ENCODE measurements at places on chromosomes 1 and 21. TPM values are rescaled to one million over a fixed set of nuclear protein-coding genes. Genes with fewer than 3 reads are reported as not detected.

KCNT2 gene
- 2.7 TPM for total RNA-seq

LIN28A gene
- total RNA-seq, result not detected

LENEP gene
- not detected for total RNA-seq

INKA2 gene
- total RNA-seq, result 18.9 TPM

SMPDL3B gene
- 2.1 TPM for total RNA-seq

DNA sequence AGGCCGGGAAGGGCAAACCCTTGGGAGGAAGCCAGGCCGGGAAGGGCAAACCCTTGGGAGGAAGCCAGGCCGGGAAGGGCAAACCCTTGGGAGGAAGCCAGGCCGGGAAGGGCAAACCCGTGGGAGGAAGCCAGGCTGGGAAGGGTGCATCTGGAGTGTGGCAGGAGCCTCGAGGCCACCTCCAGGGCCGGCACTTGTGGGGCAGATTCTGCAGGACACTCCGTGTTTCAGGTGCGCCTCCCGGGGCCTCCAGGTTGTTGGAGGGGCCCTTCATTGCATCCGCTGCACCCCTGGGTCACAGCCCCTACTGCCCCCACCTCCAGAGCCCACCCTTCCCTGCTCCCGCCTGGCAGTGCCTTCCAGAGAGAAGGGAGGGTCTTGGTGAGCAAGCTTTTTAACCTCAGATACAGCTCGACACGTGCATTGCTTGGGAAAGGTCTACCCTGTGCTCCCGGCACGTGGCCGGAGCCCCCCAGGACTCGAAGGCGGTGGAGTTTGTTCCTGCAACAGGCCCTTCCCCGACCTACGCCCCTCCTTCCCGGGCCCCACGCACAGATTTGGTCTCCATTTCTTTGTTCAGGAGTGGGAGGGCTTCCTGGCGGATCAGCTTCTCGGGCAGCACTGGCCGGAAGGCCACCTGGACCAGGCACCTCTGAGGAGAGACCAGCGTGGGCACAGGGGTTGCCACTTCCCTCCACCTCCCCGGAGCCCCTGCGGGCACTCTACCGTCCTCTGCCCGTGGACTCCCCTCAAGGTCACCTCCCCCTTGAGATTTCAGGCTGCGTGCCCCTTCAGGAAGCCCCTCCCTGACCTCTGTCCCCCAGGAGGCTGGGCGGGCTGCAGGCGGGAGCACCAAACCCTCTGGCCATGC is 9.4 kb upstream of the TMEM52 start:
- DNase-seq, result peak; percentile 44

- no peak for DNase-seq
These were observed 46.2 kb downstream of the ZNF648 start for GRCh38 chr1:182015360-182015759.

DNA sequence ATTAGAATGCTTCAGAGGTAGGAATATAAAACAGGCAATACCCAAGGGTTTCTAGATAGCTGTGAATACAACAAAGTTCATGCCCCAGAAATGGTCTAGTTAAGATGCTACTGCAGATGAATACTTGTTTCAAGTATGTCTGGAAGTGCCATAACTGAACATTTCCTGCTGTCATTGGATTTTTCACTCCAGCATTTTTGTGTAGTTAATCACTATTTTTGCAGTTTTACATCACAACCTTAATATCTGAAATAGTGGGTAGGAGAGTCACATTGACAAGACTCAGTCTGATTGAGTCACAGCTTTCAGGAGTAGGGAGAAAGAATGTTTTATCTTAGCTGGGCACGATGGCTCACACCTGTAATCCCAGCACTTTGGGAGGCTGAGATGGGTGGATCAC is 126.4 kb upstream of the C1orf21 start:
- DNase-seq, result no peak

DNA sequence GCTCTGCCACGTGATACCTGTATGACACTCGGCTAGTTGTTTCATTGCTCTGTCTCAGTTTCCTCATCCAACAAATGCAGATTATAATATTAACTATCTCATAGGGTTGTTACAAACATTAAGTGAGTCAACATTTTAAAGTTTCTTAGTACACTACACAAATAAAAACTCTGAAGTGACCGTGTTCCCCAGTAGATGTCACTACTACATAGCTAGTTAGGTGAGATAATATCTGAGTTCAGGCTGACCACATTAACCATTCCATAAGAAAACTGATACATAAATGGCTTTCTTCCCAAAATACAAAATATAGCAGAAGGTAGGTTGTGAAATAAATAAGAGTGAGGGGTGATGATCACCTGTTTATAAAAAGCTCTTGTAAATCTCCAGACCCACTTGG is 214.1 kb downstream of the NUF2 start:
- DNase-seq, result no peak

- DNase-seq, result peak; percentile 85
These were observed 2.3 kb upstream of the VWA1 start for GRCh38 chr1:1432951-1433803.
